Right atrium auricular region (tissue), 2 donors: ENCODE measurements at places on chromosomes 3 and 15. TPM values are rescaled to one million over a fixed set of nuclear protein-coding genes. Genes with fewer than 3 reads are reported as not detected.

DNA sequence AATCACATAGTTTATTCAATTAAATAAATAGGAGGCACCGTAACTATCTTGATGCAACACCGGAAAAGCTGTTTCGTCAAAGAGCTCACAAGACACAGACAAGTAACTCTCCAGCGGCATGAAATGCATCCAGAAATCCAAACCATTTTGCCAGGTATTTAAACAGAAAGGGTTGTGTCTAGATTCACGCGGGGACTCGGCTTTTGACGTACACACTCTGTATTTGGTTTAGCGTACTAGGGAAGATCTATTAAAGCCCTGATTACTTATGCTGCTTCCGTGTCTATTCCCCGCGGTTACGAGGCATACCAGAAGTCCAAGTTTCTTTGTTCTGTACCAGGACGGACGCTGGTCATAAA is 718 bp downstream of the BNIP2 start:
- no peaks in the 10 kb centered on the region for H3K27me3 ChIP-seq
- DNase-seq: no peak
- no peaks in the 10 kb centered on the region for H3K36me3 ChIP-seq
- H3K4me3 ChIP-seq: peak overlapping the region; percentile 95
- no peaks in the 10 kb centered on the region for H3K4me1 ChIP-seq

DNA sequence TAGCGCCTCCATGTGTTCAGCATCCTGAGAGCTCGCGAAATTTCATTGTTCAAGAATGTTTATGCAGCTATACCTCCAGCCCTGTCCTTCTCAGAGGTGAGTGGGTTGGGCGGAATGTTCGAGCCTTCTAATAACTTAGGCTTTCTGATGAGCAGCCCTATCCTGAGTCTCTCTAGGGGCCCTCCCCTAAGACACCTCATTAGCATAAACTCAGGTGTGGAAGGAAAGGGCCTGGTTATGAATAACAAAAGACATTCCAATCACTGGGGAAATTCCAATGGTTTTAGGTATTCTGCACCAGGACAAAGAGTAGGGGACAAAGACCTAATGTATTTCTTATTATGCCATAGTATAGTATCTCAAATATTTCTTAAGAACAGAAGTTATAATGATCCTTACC is 138.1 kb upstream of the PDZRN3 start:
- no peaks in the 10 kb centered on the region for H3K36me3 ChIP-seq
- no peak overlapping the region for H3K27ac ChIP-seq
- no peak overlapping the region for H3K4me3 ChIP-seq
- no peak for DNase-seq

DNA sequence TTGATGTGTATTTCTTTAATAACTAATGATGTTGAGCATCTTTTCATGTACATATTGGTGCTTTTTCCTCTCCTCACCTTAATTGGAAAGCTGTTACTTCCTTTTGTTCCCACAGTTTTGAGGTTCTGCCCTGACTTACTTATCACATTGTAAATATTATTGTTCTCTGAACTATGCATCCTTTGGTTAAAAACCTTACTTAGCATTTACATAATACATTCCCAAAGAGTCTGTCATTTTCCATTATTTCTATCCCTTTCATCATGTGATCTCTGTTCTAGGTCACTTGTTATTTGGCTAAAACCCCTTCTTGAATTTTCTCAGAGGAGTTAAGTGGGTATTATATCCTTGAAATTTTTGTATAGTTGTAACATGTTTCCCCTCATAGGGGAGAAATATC is 33.0 kb downstream of the SLC12A6 start:
- no peak overlapping the region for H3K4me3 ChIP-seq
- no peak for DNase-seq
- no peaks in the 10 kb centered on the region for H3K36me3 ChIP-seq
- H3K27ac ChIP-seq: no peak overlapping the region
- H3K27me3 ChIP-seq: no peaks in the 10 kb centered on the region
- H3K4me1 ChIP-seq: no peaks in the 10 kb centered on the region

DNA sequence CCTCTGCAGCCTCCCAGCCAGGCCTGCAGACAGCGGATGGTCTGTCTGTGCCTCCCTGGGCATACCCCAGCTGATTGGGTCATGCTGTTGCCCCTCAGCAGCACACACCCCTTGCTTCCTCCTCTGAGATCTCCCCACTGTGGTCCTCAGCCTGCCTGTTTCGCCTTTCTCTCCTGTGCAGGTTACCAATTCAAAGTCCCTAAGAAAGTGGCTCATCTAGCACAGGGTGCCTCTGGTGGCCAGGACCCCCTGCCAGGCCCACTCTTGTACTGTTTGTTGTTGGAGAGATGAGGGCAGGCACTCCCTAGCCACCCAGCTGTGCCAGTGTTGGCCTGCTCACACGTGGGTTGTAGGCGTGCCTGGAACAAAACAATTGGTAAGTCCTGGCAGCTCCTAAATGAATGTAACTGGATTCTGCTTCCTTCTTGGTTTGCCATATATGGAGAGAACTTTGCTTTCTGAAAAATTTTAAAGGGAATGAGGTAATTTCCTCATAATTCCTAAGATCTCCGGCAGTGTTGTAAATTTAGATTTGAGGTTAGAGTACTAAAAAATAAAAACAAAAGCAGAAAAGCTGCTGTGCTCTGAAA is 213.2 kb upstream of the IL12A start:
- no peaks in the 10 kb centered on the region for H3K36me3 ChIP-seq
- H3K4me1 ChIP-seq: peaks cover 24% of the 10 kb centered on the region
- DNase-seq: peak; percentile 68
- H3K4me3 ChIP-seq: no peak overlapping the region
- H3K27me3 ChIP-seq: no peaks in the 10 kb centered on the region

- DNase-seq: no peak
- H3K27me3 ChIP-seq: no peaks in the 10 kb centered on the region
- peaks cover 13% of the 10 kb centered on the region for H3K4me1 ChIP-seq
- no peak overlapping the region for H3K4me3 ChIP-seq
- no peak overlapping the region for H3K27ac ChIP-seq
Observed at GRCh38 chr15:74589826-74590225, 25.8 kb upstream of the CLK3 start.

Gene GOLGA6L10
- 0.33 TPM for total RNA-seq

GRCh38 chr3:185702262-185703225 is 116.4 kb downstream of the SENP2 start:
- H3K36me3 ChIP-seq: no peaks in the 10 kb centered on the region
- H3K27me3 ChIP-seq: no peaks in the 10 kb centered on the region

- H3K4me3 ChIP-seq: no peak overlapping the region
- no peaks in the 10 kb centered on the region for H3K4me1 ChIP-seq
- no peak overlapping the region for H3K27ac ChIP-seq
Observed at GRCh38 chr3:106329521-106329920, 460.7 kb upstream of the CBLB start.

Gene CCR3
- total RNA-seq: not detected

GRCh38 chr3:40572588-40572987 is 47.8 kb downstream of the ZNF621 start:
- DNase-seq: no peak
- H3K27ac ChIP-seq: no peak overlapping the region
- no peaks in the 10 kb centered on the region for H3K27me3 ChIP-seq
- H3K36me3 ChIP-seq: no peaks in the 10 kb centered on the region

DNA sequence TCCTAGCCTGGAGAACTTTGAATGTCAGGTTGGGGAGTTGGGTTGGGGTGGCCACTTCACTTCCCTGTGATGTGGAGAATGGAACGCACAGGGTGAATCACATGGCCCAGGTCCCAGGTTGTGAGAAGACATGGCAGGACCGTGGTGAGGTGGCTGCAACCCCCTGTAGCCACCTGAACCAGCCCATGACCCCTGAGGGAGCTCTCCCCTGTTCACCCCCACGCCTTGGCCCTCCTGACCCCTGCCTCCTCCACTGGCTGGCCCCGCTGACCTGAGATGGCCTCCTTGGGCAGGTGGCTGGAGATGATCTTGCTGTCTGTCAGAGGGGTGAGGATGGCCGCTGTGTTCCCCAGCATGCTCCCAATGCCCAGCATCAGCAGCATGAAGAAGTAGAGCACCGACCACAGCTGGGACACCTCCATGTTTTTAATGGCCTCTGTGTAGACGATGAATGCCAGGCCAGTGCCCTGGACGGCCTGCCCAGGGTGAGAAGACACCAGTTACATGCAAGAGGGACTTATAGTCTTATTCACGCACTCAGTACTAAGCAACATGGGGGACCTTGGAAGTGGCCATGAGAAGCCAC is 31.0 kb downstream of the SLC6A20 start:
- no peaks in the 10 kb centered on the region for H3K36me3 ChIP-seq
- peak; percentile 34 for DNase-seq
- no peak overlapping the region for H3K27ac ChIP-seq

Gene XCR1
- not detected for total RNA-seq
